Hepatocyte (in vitro differentiated cells): ENCODE measurements at places on chromosomes 11 and 22. TPM values are rescaled to one million over a fixed set of nuclear protein-coding genes. Genes with fewer than 3 reads are reported as not detected.

The FAM181B gene
- total RNA-seq = 0.63 and 0.64 TPM in 2 replicates

The SLC43A1 gene
- 40.4 and 42.2 TPM in 2 replicates for total RNA-seq

DNA sequence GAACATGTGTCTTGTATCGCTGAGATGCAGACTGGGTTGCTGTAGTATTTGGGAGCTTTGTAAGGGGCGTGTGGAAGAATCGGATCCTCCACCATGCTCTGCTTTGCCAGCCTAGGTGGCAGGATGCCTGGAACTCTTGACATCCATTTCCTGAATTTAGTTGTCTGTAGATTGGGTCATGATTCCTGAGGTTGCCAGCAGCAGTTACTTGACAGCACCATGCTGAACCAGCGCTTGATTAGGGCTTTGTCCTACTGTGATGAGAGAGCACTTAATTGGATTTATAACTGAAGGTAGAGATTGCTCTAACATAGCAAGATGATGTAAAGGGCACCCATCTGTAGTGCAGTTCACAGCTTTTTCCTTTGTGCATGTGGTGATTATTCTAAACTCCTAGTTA is 75.6 kb upstream of the HORMAD2 start:
- no peak for DNase-seq

The PTDSS2 gene
- 29.7 and 31.5 TPM in 2 replicates for total RNA-seq

The OR4D5 gene
- total RNA-seq = 0.32 and 0.77 TPM in 2 replicates

DNA sequence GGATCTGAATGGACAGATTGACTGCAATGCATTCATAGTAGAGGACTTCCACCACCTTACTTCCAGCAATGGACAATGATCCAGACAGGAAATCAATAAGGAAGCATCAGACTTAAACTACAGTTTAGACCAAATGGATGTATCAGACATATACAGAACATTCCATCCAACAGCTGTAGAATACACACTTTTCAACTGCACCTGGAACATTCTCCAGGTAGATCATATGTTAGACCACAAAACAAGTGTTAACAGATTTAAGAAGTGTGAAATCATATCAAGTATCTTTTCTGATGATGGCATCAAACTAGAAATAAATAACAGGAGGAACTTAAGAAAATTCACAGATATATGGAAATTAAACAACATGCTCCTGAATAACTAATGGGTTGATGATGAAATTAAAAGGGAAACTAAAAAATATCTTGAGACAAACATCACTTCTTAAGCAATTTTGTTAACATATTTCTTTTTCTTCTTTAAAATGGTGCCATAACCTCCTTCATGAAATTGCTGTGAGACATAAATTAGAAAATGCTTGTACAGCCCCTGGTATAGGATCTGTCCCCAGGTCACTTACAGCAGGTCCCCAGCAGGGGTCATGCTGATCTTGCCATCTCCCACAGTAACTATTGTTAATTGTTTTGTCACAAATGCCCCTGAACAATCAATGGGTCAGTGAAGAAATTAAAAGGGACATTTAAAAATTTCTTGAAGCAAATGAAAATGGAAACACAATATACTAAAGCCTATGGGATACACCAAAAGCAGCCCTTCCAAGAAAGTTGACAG is 100.0 kb upstream of the OR4B1 start:
- no peak for DNase-seq

- DNase-seq = peak; percentile 56
Measured at GRCh38 chr11:118572981-118573550, 857 bp downstream of the ARCN1 start.

The KDM2A gene
- total RNA-seq = 41.3 and 51.2 TPM in 2 replicates

DNA sequence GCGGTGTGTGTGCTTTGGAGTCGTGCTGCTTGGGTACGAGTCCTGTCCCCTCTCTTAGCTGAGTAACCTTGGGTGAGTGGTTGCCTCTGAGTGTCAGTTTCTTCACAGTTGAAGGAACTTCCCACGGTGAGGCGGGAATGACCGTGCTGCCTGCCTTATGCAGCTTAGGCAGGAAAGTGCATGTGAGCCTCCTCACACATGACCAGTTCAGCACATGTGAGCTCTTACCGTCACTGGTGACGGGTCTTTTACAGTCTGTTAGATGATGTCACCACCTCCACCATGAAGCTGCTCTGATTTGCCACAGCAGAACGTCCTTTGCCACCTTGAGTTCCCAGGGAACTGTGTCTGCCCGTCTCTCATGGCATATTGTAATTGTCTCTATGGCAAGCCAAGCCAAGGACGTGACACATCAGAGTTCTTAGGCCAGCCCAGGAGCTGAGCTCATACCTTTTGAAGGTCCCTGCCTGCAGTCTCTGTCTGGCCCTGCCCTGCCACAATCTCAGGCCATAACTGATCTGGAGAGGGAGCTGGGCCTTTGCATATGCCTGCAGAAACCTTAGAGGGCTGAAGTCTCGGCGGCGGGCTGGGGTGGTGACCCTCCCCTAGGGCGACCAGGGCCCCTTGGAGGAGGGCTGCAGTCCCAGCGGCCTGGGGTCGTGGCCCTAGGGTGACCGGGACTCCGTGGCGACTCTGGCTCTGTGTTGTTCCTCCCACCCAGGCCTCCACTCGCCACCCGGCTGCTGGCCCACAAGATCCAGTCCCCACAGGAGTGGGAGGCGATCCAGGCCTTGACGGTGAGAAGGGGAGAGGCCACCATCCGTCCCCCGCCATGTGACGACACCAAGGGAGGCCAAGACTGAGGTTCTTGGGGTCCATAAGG is 7.8 kb downstream of the GGA1 start:
- DNase-seq = no peak

DNA sequence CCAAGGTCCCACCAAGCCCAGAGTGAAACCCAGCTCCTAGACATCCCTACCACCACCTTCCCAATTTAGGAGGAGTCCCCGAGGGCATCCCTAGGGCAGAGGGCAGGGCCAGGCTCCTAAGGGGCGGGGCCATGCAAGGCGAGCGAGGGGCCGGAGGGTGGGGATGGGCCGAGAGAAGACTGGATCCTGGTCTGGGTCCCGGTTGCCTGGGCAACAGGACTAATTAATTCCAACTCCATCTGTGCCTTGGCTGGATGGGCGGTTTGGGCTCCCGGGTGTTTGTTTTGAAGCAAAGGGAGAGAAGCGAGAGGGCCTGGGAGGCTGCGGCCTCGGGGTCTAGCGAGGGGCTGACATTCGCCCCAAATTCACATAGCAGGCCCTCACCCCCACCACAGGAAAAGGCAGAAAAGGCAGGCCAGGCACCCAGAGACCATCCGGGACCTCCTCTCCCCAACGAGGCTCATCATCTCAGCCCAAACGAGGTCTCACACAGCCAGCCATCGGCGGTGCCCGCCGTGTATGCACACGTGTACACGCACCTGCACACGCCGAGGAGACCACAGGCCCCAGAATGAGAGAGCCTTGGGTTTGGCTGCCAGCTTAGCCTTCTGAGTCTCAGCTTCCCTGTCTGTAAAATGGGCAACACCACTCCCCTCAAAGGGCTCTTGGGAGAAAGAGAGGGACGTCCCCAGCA is 23.9 kb downstream of the ELFN2 start:
- no peak for DNase-seq

DNA sequence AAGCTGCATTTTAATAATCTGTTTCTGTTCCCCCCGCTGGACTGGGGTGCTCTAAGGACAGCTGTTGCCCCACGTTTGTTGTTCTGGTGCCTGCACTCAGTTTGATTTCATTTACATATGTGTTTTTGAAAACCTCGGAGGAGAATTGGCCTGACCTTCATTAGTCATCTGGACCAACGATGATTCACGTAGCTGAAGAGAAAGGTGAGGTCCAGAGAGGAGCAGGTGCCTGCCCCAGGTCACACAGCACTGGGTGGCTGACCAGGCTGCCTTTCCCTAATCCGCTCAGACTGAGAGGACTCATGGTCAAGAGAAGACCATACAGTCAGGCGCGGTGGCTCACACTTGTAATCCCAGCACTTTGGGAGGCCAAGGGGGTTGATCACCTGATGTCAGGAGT is 3.8 kb downstream of the CSDC2 start:
- no peak for DNase-seq

DNA sequence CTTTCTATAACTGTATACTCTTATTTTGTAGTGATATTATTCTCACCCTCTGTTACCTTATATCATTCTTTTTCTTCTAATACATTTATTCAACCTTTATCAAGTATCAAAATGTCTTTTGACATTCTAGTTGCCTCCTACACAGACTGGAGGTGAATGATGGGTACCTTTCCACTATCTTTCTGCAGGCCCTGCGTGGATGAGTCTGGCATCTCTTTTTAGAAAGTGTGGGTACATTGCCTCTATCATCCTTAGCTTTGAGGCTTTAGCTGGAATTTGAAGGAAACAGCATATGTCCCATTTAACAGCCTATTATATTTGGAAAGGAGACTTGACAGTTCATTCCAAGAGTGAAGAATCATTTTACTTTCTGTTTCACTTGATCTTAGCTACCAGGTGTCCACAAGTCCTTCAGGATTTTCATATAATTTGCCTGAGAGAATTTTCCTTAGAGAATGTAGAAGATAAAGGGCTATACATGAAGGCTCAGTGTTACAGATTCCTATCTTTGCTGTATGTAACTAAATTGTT is 192.0 kb downstream of the CWF19L2 start:
- no peak for DNase-seq

DNA sequence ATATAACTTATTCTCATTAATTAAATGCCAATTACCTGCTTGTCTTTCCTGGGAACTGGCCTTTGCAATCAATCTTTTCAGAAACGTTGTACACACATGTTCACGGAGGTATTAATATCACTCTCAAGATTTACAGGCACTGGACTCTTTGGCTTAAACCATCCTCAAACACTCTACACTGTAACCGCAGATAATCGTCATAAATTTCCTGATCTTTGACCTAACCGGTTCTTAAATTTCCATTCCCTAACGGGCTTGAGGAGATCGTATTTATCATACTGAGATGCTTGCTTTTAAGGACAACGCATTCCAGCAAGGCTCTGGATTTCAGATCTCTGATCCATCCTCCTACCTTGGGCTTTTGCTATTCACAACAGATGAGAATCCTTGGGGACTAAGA is 72.8 kb downstream of the ARL14EP start:
- DNase-seq = no peak

The OR52K2 gene
- not detected in 2 replicates for total RNA-seq

GRCh38 chr11:55895216-55895615 is 12.1 kb downstream of the TRIM51 start:
- DNase-seq = no peak

The MS4A6A gene
- total RNA-seq = 1.1 and 6.2 TPM in 2 replicates

- peak; percentile 71 for DNase-seq
Measured at GRCh38 chr22:39478441-39478850, 21.6 kb downstream of the MGAT3 start.

DNA sequence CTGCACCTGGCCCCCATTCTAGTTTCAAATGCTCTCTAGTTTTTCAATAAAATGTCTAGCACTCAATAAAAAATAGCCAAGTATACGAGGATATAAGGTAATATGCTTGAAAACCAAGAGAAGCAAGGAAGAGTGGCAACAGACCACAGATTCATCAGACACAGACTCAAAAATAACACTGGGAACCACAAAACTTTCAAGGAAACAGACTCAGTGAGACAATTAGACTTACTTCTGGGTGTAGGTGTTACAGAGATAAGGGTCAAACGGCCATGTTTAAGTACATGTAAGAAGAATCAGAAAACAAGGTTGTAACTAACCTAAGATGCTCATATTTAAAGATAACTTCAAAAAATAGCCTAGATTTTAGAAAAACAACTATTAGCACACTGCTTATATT is 67.0 kb downstream of the TRMU start:
- DNase-seq = no peak

DNA sequence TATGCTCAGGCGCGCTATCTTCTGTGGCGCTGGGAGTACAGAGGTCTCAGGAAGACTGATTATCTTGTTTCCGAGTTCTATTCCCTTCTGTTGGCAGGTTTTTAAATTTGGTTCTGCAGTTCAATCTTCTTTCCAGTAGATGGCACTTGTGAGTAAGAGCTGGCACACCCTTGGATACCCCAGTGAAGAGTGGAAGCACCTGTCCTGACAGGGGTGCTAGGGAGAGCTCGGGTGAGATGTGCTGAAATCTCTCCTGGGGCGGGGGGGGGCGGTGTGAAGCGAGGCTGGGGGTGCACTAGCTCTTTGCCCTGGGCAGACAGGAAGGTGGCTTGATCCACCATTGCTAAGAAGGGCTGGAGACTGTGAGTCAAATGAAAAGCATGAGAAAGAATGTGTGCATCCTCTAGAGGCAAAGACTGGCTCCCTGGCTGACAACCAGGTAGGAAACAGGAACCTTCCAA is 679.9 kb upstream of the CCDC179 start:
- DNase-seq = peak; percentile 55

- DNase-seq = no peak
Measured at GRCh38 chr11:9316334-9316733, 1.9 kb upstream of the TMEM41B start.

GRCh38 chr22:40572976-40573375 is 63.5 kb downstream of the MRTFA start:
- DNase-seq = no peak

The RHOG gene
- total RNA-seq = 18.0 and 18.4 TPM in 2 replicates

DNA sequence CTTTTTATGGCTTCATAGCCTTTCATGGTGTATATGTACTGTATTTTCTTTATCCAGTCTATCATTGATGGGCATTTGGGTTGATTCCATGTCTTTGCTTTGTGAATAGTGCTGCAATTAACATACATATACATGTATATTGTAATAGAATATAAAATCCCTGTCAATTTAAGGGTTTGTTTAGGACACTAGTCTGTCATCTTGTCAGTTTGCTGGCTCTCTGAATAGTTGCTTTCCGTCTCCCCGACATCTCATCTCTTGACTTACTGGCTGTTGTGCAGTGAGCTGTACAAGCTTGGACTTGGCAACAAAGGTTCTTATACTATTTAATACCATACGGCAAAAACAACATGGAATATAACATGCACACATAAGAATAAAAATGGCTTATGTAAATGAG is 1487.5 kb downstream of the LRRC4C start:
- DNase-seq = no peak

DNA sequence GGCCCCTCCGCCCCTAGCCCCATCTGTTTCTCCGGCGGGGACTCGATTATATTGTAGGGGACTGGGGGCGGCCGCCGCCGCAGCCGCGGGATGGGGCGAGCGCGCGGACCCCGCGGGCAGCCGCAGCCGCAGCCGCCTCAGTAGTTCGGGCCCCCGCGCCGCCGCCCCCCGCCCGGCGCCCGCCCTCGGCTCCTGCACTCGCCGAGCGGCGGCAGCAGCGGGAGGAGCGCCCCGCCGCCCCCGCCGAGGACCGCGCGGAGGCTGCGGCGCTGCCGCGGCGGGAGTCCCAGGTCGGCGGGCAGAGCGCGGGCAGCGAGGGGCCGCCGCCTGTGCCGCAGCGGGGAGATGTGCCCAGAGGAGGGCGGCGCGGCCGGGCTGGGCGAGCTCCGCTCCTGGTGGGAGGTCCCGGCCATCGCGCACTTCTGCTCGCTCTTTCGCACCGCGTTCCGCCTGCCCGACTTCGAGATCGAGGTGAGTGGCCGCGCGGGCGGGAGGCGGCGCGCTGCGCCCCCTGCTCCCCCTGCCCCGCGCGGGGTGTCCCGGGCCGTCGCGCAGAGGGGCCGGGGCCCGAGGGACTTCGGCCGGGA is at the start of gene CECR2:
TSS of gene CECR2 (plus strand) at position 22 of the 587 bp plus-strand sequence. CDS start at position 346, 324 bp downstream.
- peak; percentile 75 for DNase-seq

GRCh38 chr11:125943661-125944349 is 2.0 kb upstream of the VSIG10L2 start:
- no peak for DNase-seq
